Activated naive CD8-positive, alpha-beta T cell treated with anti-CD3 and anti-CD28 coated beads, Interleukin-2, amount 50 U/mL, for 16 hours (primary cell): ENCODE measurements at places on chromosomes 7 and 10.

DNA sequence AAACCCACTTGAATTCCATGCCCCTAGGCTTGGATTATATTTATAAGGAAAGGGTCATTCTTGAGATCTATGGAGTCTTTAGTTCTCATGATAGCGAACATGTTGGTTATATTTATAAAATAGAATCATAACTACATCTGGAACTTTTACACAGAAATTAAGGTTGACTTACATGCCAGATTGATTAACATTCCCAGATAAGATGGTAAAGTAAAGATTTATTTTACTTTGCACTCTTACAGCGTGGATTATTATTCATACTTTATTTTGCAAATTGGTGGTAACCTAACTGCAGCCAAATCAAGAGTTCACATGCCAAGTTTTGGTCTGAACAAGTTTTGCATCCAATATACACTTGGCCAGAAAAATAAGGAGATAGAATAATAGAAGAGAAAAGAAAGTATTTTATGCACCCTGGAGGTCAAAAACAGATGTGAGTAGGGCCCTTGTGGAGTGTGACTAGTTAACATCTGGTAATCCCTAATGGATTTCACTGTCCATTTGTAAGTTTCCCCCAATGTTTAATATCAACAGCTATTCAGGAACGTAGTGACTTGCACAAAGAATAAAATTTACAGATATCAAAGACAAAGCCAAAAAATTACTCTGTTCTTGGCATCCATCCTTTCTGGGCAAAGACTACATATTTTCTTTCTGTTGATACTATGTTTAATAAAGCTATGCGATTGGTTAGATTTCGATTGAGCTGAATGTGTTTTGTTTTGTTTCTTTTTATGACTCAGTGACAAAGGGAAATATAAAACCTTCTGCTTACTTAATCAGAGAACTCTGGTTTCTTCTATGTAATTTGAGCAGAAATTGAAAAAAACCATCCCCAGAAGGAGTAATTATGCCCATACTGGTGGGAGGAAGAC lies 10.1 kb upstream of the TMEM26 start:
- no peak for DNase-seq

DNA sequence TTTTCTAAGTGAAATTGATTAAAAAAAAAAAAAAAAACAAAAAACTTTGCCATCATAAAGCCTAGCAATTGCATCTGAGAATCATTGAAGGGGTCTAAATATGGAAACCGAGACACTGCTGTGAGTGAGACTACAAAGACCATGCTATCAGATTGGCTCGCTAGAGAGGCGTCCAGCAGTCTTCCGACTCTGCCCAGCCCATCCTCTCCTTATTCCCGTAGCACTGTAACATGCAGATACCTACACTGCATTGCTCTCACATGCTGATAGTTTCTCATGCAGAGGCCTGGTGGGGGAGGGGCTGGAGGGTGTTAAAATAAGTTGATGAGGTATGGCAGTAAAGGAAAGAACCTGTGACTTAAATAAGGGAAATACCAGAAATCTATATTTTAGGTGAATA lies 130.7 kb downstream of the NRF1 start:
- DNase-seq = no peak

DNA sequence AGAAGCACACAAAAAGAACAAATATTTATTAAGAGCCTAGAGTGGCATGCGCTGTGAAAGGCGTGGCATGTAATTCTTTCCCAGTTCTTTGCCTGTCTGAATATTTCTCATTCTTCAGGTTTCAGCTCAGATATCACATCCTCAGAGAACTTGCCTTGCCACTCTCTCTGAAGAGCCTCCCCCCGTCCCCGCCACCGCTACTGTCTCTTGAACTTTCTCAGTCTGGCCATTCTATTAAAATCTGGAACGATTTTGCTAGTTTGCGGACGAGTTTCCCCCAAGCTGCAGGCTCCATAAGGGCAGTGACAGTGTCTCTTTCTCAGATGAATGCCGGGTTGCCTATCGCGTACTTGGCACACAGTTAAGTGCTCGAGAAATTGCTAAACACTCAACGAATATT lies 787 bp upstream of the PLEKHA1 start:
- no peak for DNase-seq

DNA sequence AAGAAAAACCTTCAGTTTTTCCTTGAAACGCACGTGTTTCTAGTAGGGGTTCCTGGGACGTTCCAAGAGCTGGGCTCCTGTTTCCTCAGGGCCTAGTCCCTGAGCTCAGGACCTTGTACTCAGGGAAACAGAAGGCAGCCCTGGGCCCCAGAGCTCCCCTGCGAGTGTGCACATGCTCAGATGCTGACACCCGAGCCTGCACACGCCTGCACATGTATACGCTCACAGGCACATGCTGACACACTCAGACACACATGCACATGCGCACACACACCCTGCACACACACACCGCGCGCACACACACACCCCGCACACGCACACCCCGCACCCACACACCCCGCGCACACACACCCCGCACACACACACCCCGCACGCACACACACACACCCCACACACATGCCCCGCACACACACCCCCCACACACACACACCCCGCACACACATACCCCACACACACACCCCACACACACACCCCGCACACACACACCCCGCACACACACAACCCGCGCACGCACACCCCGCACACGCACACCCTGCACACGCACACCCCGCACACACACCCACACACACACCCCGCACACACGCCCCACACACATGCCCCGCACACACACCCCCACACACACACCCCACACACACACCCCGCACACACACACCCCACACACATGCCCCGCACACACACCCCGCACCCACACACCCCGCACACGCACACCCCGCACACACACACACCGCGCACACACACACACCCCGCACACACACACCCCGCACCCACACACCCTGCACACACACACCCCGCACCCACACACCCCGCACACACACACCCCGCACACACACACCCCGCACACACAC lies 52.2 kb downstream of the CALML3 start:
- DNase-seq = no peak

DNA sequence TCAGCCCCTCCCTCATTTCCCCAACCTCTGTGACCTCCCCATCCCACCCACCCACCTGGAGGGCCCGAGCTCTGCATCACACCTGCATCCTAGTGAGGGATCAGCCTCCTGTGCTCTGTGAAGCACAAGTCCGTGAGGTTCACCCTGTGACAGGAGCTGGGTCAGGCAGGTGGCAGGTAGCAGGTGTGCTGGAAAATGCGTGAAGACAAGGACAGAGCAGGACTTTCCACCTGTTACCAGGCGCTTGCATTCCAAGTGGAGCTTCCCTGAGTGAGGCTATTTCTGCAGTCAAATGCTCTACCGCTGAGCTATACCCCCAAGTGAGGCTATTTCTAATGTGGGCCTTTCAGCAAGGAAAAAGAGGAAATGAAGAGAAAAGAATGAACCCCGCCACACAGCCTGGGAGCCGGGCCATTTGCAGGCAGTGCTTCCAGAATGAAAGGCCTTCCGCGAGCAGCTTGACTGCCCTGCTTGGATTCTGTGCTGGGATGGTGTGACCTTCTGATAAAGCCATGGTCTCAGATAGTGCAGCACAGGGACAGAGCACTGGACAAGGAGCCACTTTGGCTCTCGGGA lies 13.3 kb upstream of the CPXM2 start:
- DNase-seq = no peak

- DNase-seq = no peak
Measured at GRCh38 chr10:22638863-22639262, 75.5 kb downstream of the PIP4K2A start.

- no peak for DNase-seq
Measured at GRCh38 chr7:17706275-17706674, 234.0 kb downstream of the SNX13 start.

DNA sequence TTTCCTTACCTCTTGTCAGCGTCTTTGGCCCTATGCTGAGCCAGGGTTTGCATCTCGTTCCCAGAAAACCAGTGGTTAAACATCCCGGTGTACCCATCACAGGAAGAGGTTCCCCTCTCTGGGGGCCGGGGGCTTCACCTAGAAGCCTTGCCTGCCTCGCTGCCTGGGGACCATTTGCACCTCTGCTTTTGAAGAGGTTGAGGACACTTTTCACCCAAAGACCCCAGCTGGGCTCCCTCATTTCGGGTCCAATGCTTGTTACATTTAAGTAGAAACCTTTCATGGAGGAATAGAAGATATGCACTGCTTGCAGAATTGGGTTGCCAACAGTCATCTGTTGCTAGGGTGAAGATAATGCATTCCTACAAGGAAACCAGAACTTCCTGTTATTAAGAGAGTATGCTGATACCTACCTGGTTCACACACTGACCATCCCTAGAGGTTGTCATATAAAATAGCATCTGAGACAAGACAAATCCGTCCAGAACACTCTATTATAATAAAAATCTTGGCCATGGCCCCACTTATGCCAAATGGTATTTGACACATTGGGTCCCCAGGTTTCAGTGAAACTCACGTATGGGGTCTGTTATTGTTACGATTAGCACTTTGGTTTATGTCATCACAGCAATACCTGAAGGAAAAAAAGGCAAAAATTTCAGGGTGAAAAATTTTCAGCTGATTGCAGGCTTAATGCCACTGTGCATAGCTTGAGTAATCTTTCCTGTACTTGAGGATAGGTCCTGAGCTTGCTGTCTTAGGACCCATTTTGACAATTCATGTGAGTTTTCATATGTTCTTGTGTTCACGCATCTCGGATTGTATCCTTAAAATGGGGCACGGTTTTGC lies 917 bp downstream of the ZNF365 start:
- DNase-seq = no peak

DNA sequence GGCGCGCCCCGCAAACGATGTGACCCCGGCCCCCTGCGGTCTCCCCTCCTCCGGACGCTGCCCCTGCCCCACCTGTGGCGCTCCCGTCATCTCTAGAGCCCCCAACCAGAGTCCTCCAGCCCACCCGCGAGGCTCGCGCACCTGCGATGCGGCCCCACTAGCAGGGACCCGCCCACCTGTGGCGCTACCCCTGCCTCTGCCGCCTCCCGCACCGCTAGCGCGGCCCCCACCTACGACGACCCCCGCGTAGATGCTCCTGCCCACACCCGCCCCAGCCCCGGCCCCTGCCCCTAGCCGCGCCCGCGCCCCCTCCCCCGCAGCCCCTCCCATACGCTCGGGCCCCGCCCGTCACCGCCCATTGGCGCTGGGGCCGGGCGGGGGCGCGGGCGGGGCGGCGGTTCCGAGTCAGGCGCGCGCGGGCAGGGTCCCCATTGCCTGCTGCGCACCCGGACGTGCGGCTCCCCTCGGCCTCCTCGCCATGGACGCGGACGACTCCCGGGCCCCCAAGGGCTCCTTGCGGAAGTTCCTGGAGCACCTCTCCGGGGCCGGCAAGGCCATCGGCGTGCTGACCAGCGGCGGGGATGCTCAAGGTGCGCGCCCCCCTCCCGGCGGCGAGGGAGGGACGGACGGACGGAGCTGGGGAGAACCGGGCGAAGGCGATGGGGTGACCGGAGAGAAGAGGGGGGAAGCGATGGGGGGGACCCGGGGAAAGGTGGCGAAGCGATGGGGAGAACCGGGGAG lies at the start of gene PFKP:
Gene PFKP (plus strand): TSS at position 431 of the 741 bp plus-strand sequence. CDS start 48 bp downstream, at position 479.
- peak; percentile 33 for DNase-seq

DNA sequence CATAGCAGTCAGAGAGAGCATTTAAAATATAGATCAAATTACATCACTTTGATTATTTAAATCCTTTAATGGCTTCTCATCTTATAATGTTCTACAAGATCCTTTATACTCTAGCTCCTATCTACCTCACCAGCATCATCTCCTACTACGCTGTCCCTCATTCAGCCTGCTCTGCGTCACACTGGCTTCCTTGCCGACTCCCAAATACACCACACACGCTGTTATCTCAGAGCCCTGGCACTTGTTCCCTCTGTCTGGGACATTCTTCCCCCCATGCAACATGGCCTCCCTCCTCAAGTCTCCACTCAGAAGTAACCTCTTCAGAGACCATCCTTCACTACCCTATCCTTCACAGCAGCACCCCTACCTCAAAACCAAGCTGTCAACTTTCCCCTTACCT lies 46.7 kb downstream of the RNLS start:
- no peak for DNase-seq

- DNase-seq = no peak
Measured at GRCh38 chr10:60434418-60435046, 44.9 kb upstream of the ANK3 start.

DNA sequence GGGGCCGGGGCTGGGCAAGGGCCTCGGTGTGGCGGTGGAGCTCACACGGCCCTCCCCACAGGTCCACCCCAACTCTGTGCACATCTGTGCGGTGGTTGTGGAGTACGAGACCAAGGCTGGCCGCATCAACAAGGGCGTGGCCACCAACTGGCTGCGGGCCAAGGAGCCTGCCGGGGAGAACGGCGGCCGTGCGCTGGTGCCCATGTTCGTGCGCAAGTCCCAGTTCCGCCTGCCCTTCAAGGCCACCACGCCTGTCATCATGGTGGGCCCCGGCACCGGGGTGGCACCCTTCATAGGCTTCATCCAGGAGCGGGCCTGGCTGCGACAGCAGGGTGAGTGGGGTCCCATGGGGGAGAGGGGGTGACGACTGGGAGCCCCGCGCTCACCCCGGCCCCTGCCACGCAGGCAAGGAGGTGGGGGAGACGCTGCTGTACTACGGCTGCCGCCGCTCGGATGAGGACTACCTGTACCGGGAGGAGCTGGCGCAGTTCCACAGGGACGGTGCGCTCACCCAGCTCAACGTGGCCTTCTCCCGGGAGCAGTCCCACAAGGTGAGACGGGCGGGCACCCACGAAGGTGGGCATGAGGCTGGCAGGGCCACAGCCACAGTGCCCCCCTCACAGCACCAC lies 8.8 kb downstream of the TMEM120A start:
- DNase-seq = no peak

DNA sequence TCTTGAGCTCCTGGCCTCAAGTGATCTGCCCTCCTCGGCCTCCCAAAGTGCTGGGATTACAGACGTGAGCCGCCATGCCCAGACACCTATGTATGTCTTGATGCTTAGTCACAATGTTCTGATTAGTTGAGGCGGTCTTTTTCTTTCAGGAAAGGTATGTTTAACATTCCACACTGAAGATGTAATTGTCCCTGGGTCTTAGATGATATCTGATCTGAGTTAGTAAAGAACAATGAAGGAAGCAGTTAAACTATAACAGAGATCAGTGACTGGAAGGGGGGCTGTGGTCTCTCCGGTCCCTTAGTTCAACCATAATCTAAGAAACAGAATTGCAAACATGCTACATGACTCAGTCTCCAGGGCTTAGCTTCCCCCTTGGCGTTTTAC lies 31.5 kb upstream of the SH2D4B start:
- no peak for DNase-seq

- no peak for DNase-seq
Measured at GRCh38 chr10:132390170-132390920, 6.7 kb upstream of the PWWP2B start.

GRCh38 chr10:35453855-35454532 lies 117.7 kb downstream of the CCNY start:
- DNase-seq = no peak
